Muscle of leg (tissue), 16 donors: ENCODE measurements at places on chromosomes 3 and 15.

GRCh38 chr3:182139627-182140357, 428.1 kb downstream of the SOX2 start:
- DNase-seq: no peak
- H3K4me3 ChIP-seq: no peak overlapping the region
- no peaks in the 10 kb centered on the region for H3K36me3 ChIP-seq
- no peaks in the 10 kb centered on the region for H3K27me3 ChIP-seq

GRCh38 chr15:88717382-88718031, 78.7 kb downstream of the ISG20 start:
- H3K27me3 ChIP-seq: no peaks in the 10 kb centered on the region
- no peak overlapping the region for H3K4me3 ChIP-seq
- no peaks in the 10 kb centered on the region for H3K36me3 ChIP-seq

GRCh38 chr15:55279100-55279745, 10.4 kb downstream of the RAB27A start:
- H3K27ac ChIP-seq: no peak overlapping the region
- DNase-seq: no peak
- no peak overlapping the region for H3K4me3 ChIP-seq
- H3K27me3 ChIP-seq: no peaks in the 10 kb centered on the region
- H3K36me3 ChIP-seq: no peaks in the 10 kb centered on the region

DNA sequence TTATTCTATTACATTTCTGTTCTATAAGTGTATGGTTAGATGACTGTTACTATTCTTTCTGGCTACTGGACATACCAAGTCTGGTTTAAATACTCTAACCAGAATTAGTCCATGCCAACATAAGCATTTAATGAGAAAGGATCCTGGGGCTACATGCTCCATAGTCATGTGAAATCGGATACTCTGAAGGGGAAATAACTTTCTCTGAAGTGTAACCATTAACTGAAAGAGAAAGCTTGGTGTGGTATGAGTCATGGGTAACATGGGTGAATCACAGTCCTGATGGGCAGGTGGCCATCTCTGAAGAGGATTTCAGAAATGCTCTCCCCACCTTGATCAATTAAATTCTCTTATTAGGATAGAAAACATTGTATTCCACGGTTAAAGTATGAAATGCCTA, 69.4 kb downstream of the FHIT start:
- DNase-seq: no peak
- no peaks in the 10 kb centered on the region for H3K4me1 ChIP-seq
- no peak overlapping the region for H3K27ac ChIP-seq
- H3K36me3 ChIP-seq: no peaks in the 10 kb centered on the region

DNA sequence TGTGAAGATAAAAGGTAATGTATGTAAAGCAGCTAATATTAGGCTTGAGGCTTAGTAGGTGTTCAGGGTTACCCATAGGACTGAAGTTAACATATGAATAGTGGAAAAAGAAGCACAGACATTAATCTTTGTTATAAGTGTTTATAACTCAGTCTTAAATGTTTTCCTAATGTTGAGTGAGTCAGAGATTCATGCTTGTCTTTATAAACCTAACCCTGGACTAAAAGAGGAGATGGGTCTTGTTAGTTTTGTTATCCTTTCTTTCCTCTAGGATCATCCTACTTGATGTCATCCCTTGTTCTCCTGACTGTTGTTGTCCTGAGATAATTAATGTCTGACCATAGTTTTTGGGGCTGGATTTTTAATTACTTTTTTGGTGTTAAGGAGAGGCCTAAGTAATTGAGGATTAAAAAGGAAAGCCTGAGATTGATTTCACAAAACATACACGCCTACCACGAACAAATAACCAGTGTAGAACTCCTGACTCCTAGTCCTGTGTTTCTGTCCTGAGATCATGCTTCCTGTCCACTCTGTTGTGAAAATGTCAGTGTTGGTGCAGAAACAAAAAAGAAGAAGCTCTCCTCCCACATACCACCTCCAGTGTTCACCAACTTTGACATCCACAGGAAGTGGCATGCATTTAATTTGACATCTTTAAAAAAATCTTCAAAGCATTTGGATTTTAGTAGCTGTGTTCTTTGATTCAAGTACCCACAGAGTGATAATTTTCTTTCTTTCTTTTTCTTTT, 8.4 kb downstream of the MITF start:
- H3K36me3 ChIP-seq: no peaks in the 10 kb centered on the region
- H3K27ac ChIP-seq: no peak overlapping the region
- DNase-seq: peak; percentile 37
- peaks cover 6% of the 10 kb centered on the region for H3K4me1 ChIP-seq
- H3K27me3 ChIP-seq: no peaks in the 10 kb centered on the region
- H3K4me3 ChIP-seq: no peak overlapping the region

GRCh38 chr3:16136055-16136454, 38.4 kb upstream of the GALNT15 start:
- peaks cover 31% of the 10 kb centered on the region for H3K4me1 ChIP-seq
- H3K27ac ChIP-seq: no peak overlapping the region
- no peak overlapping the region for H3K4me3 ChIP-seq
- DNase-seq: peak; percentile 71

GRCh38 chr3:55059027-55059629, 131.3 kb upstream of the LRTM1 start:
- no peaks in the 10 kb centered on the region for H3K27me3 ChIP-seq
- H3K4me1 ChIP-seq: no peaks in the 10 kb centered on the region
- no peaks in the 10 kb centered on the region for H3K36me3 ChIP-seq
- no peak for DNase-seq
- H3K27ac ChIP-seq: no peak overlapping the region
- H3K4me3 ChIP-seq: no peak overlapping the region

- no peaks in the 10 kb centered on the region for H3K27me3 ChIP-seq
- H3K27ac ChIP-seq: no peak overlapping the region
- H3K36me3 ChIP-seq: no peaks in the 10 kb centered on the region
- no peak overlapping the region for H3K4me3 ChIP-seq
- H3K4me1 ChIP-seq: peaks cover 8% of the 10 kb centered on the region
Observed at GRCh38 chr3:100252001-100252400, 8.8 kb upstream of the TBC1D23 start.

DNA sequence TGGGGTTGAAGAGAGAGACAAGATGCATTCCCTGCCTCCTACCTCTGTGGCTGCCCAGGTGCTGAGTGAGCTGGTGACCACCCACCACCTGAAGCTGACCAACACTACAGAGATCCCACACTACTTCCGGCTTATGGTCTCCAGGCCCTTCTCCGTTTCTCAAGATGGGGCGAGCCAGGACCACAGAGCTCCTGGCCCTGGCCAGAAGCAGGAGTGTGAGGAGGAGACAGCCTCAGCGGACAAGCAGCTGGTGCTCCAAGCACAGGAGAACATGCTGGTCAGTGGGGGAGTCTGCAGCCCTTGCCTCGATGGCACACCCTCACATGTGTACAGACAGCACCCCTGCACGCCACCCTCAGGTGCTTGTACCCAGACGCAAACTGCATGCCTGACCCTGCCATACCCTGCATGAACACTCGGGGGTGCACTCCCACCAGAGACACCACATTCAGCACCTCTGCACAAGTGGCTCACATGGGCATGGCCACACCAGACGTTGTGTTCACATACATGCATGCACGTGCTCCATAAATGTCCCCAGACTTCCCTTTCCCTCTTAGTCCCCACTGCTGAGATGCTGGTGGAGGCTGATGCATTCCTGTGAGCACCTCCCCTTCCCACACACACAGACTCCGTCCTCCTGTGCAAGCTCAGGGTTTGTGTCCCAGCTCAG, 19.0 kb downstream of the ACAA1 start:
- peak; percentile 49 for DNase-seq
- peaks cover 32% of the 10 kb centered on the region for H3K36me3 ChIP-seq
- H3K4me1 ChIP-seq: no peaks in the 10 kb centered on the region

GRCh38 chr3:69855436-69856162, 116.3 kb downstream of the MITF start:
- H3K27me3 ChIP-seq: no peaks in the 10 kb centered on the region
- no peak overlapping the region for H3K27ac ChIP-seq
- H3K4me3 ChIP-seq: no peak overlapping the region
